ENCODE measurements at places on chromosomes 6 and 20.
A peak's percentile ranks its signal among the peaks of the same experiment; 100 is the strongest.

GRCh38 chr6:48087448-48087847 is 23.5 kb downstream of the PTCHD4 start:
- peak; percentile 63 for DNase-seq

DNA sequence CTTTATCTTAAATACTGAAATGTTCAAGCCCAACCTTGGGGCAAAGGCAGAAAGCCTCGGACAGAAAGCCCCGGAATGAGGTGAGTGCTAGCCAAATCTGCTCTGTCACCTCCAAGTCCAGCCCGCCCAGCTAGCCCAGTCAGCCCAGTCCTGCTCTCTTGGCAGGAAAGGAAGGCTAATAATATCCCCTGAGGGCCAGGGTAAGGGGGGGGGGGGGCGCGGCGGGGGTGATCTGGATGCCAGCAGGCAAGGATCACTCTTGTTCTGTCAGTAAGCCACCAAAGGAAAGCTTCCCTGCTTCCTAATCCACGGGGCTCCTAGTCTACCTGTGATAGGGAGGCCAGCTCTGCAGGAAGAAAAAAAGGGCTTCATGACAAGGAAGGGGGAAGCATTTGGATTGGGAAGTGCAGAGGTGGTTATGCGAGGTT is 1.1 kb downstream of the NDRG3 start:
- peak; percentile 85 for DNase-seq

- DNase-seq = no peak
These were observed 39.5 kb upstream of the REV3L start for GRCh38 chr6:111522393-111523020.

GRCh38 chr6:127880429-127880828 is 20.4 kb downstream of the THEMIS start:
- DNase-seq = no peak

DNA sequence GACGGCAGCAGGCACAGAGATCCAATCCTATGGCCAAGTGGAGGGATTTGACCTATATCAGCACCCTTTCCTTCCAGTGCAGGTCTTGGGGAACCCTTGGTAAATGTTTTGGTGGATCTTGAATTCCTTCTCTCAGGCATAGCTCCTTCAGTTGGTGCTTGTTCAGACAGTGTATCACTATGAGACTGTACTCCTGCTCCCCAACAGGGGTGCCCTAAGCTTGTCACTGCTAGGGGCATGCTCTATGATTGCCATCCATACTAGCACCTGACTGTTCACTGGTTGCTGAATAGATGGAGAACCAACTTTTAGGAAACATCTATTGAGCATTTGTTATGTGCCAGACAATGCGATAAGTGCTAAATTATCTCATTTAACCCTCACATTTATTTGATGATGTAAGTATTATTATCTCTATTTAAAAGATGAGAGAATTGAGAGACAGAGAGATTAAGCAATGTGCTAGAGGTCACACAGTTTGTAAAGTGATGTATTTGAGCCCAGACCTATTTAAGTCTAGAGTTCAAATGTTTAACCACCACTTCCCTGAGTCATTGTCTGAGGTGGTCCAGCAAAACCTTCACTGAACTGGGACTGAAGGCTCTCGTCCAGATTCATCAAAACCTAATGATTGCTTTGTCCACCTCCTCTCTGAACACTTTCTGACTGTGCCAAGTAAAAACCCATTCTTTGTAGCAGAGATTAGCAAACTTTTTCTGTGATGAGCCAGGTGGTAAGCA is 34.3 kb downstream of the ADGRF1 start:
- peak; percentile 59 for DNase-seq

DNA sequence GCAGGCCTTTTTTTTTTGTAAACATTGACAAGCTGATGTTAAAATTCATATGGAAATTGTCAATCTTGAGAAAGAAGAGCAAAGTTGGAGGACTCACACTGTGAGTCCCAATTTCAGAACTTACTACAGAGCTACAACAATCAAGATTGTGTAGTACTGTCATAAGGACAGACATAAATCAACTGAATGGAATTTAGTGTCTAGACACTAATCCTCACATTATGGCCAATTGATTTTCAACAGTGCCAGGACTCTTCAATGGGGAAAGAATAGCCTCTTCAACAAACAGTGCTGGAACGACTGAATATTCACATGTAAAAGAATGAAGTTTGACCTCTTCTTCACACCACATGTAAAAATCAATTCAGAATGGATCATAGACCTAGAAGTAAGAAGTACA is 60.8 kb downstream of the TGM2 start:
- DNase-seq = no peak

- DNase-seq = peak; percentile 79
These were observed 423.7 kb upstream of the MARCKS start for GRCh38 chr6:113433335-113433991.

DNA sequence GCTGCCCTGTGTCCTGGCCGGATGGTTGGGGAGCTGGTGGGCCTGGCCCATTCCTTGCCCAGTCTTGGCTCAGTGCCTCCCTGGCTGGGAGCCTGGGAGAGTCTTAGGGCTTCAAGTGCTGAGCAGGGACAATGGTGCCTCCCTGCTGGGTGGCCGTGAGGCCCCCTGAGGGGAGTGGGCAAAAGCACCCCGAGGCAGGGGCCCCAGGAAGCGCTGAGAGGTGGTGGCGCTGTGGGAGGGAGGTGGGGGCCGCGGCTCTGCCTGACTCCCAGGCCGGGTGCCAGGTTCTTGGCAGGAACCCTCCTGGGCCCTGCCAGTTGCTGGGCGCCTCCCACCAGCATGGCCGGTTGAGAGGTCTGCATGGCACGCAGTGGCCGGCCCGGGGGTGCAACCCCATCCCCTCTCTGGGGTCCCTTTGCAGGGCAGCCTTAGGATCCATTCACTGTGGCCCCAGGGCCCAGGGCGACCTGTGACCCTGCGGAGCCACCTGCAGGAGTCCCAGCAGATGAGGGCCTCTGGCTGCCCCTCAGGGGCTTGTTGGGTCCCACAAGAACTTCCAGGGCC is 9.2 kb upstream of the RPS21 start:
- no peak for DNase-seq
